Right kidney (tissue), 9 donors: ENCODE measurements at places on chromosomes 12 and 14.

DNA sequence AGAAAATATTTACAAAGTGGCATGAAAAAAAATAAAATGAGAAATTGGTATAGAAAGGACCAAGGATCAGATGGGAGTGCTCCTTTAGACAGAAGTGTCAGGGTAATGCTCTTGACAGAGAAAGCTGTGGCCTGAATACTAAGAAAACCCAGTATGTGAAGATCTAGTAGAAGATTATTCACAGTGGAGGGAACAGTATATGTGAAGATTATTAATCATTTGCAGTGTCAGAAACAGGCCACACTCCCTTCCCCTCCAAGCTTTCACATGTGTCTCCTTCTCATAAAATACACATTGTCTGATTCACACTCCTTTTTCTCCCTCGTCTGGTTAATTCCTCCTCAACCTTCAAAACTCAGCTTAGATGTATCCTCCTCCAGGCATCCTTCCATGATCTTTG, 41.3 kb downstream of the CAPS2 start:
- DNase-seq, result no peak

- no peak for DNase-seq
Measured at GRCh38 chr12:91215940-91216454, 33.4 kb upstream of the DCN start.

DNA sequence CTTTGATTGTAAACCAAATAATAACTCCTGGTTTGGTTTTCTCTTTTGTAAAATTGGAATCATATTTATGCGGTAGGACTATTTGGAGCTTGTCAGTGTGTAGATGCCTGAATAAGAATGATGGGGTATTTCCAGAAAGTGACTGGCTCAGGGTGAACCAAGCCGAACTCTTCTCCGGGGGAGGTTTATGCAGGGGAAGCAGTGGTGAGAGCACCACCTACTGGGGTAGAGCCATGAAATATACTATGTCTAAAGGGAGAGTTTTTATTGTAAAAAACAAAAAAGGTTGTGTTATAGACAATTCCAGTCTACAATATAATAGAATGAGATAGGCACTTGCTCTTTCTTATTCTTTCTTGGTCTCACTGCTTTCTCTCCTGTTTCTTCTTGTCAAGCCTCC, 222.9 kb upstream of the SLC16A7 start:
- no peak for DNase-seq

- no peak for DNase-seq
Measured at GRCh38 chr14:81246461-81247270, 25.9 kb upstream of the GTF2A1 start.

DNA sequence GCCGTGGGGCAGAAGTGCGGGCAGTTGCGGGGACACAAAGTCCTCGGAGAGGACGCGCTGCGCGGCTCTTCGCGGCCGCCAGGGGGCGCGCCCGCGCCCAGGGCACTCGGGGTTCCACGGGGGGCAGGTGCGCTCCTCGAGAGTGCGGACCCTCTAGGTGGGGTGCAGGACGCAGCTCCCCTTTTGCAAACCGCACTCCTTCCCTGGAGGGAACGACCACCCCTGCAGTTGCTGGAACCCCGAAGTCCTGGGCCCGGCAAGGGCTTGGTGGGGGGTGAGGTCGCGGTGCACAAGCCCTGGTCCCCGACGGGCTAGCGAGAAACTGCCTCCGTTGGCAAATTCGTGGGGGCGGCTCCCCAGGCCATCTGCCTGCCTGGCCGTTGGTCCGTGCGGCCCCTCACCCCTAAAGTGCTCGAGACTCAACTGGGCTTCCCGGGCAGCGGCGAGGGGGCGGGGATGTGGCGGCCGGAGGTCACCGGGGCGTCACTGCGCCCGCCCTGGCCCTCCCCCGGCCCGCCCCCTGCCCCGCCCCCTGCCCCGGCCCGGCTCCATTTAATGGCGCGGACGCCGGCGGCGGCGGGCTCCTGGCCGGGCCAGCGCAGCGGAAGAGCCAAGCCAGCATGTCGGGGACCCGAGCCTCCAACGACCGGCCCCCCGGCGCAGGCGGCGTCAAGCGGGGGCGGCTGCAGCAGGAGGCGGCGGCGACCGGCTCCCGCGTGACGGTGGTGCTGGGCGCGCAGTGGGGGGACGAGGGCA, at the start of gene ADSS1:
TSS of gene ADSS1 (plus strand) at position 579 of the 756 bp plus-strand sequence. CDS start at position 621, 42 bp downstream.
- peak; percentile 83 for DNase-seq

DNA sequence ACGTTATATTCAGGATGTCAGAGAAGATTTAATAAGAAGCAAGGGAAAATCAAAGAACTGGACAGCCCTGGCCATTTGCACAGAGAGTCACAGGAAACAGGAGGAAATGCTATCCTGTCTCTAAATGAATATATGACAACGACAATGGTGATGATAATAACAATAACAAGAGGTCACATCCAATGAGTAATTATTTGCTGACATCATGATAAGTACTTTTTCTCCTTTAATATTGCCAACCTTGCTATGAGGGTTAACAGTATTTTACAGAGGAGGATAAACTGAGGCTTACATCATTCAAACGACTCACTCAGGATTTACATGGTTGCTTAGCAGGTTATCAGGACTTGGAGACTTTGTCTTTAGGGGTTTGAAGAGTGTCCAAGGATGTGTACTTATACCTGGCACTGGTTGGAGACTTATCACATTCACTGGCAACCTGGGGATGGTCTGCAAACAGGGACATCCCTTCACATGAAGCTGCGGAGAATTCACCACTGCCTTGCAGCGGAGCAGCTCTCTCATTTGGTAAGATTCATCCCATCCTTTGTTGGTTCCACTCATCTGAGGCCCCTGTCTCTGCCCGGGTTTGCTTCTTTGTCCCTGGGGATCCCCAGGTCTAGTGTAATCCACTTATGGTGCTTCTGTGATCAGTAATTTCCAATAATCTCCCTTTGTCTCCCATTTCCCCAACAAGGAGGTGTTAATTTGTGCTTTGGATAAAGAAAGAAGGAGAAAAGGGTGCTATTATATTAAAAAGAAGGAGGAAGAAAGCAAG, 637.8 kb downstream of the BCL11B start:
- DNase-seq, result no peak

GRCh38 chr14:52327374-52328226, 13.5 kb downstream of the PTGER2 start:
- no peak for DNase-seq

DNA sequence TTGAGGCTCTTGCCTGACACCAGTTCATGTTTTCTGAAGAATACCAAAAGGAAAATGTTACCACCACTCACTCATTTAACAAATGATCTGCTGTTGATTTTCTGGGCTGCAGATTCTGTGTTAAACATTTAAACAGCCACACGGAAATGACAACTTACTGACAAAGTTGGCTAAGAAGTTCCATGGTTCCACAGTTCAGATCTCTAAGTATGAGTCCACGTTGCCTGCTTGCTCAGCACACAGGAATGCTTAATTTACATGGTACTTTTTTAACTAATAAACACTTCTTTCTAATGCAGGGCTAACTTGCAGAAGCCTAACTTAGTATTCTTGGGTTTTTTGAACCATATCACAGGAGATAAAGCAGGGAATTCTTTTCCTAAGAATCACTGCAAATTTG, 34.7 kb downstream of the PTGER2 start:
- DNase-seq, result no peak

GRCh38 chr12:111448846-111449790, 43.4 kb downstream of the SH2B3 start:
- DNase-seq, result no peak

DNA sequence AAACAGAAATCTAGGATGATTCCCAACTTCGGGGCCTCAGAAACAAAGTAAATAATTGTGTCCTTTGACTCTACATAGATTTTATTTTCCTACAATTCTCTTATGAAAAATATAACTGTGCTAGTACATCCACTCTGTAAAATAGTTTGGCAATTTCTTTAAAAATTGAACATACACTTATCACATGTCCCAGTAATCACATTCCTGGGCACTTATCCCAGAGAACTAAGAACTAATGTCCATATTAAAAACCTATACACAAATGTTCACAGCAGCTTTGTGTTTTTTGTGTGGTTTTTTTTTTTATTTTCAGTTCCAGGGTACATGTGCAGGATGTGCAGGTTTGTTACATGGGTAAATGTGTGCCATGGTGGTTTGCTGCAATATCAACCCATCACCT, 99.0 kb downstream of the KCNH5 start:
- DNase-seq, result no peak

GRCh38 chr14:99230208-99231151, 41.5 kb downstream of the BCL11B start:
- peak; percentile 29 for DNase-seq

DNA sequence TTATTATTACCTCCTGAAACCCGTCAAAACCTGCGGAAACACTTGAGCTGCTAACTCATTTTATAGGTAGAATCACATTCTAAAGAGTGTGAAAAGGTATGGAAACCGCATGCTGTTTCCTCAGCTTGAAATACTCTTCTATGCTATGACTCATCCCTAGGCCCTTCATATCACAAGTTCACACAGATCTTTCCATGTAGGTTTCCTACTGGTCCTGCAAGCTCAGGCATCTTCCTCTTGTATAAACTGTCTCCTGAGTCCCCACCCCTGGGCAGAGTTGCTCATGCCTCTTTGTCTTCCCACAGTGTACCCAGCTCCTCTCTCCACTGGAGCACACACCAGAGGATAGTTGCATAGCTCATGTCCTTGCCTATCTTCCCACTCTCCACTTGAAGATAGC, 84.7 kb downstream of the CMAS start:
- DNase-seq, result no peak

- DNase-seq, result no peak
Measured at GRCh38 chr12:47891356-47891755, 13.4 kb downstream of the VDR start.

DNA sequence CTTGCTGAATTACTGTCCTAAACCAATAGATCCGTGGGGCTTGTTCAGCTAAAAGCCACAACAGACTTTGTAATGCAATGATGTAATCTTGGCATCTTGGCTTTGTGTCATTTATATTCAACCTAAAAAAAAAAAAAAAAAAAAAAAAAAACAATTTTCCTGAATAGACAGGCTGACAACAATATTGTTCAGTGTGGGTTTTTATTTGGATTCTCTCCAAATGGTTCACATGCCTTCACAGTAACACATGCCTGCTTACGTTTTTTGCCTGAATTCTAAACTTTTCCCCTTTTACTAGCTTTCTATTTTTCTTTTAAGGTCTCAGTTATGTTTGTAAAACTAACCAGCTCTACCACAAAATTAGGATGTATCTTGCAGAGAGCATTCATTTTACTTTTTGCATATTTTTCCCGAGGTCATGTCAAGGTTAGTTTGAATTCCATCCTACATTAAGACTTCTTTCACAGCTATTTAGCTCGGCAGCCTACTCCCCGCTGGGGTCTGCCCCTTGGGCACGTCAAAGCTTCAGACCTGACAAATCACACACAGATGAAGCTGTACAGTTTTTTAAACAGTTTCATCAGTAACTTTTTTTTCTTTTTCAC, 213.7 kb upstream of the NPAS3 start:
- peak; percentile 7 for DNase-seq

DNA sequence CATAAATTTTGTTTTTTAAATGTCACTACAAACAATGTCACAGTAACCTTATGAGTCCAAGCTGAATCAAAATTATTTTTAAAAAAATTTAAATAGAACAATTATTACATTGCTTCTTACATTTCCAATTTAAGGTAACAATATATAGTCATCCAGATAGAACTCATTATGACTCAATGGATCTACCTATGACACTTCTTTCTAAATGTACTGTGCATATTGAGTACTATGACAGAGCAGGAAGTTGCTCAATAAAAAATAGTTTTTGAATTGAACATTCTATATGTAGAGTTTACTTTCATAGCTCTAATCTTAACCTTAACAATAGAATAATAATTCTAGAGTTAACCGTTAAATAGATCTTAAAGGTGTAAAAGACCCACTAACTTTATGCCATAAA, 44.4 kb upstream of the ALG10 start:
- DNase-seq, result no peak

DNA sequence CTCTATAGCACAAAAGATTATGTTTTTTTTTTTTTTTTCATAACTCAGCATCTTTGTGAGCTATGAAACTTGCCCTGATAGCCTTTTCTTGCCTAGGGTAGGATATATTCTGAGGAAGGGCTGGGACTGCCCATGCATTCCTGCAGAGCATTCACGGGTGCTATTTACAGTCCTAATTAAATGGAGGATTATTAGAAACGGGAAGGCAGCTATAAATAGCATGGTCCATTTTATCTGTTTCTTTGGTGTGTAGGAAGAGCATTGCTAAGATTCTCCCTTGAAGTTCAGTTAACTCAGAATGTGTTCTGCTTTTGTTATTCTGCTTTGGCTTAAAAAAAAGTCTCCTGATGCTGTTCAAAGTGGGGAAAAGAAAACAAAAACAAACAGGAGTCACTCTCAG, 630.9 kb downstream of the DIO2 start:
- DNase-seq, result no peak

DNA sequence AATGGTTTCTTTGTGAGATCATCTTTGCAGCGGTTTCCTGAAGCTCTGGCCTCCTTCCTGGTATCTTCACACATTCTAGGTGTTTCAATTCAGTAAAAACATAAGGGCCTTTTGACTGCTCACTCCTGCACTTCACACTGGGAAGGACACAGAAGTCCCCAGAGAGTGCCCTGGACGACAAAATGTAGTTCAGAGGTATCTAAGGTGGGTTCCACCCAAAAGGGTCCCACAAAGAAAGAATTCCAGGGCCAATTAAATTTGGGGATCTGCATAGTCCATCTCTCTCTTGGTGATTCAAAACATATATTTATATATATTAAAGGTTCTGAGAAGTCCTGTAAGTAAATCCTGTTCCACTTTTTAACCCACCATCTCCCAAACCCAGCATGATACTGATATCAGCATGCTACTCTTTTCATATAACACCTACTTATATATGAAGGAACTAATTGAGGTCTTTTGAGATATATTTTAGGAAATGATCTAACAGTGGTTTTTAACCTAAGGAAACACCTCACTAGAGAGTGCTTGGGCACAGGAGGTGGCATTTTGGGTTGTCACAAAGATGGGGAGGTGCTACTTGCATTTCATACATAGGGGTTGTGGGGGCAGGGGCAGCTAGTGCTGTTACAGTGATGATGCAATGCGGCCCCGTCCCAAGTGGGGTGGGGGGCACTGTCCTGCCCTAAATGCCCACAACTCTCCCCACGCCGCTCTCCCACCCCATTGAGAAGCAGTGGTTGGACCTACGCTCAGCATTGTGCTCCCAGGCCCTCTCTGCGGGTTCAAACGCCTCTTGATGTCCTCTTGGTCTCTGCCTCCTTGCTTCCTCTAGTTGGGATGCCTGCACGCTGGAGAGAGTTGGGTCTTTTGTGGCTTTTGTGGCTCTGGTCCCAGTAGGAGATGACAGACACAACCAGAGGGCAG, 109.4 kb downstream of the ARF6 start:
- no peak for DNase-seq

- DNase-seq, result no peak
Measured at GRCh38 chr12:107079172-107080011, 14.0 kb downstream of the CRY1 start.

DNA sequence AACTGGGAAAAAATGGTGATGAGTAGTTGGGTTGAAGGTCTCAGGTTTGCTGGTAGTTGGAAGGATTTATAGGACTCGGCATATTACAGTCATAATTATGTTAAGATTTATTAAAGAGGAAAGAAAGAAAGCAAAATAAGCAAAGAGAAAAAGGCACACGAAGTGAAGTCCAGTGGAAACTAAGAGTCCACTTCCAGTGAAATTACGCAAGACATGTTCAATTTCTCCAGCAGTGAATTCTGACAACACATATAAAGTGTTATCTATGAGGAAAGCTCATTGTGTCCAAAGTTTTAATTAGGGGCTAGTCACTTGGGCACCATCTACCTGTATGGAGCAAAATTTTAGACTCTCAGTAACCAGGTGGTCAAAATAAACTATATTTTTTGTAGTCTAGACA, 143.3 kb downstream of the CEP128 start:
- no peak for DNase-seq

- no peak for DNase-seq
Measured at GRCh38 chr14:72498646-72499045, 395.3 kb downstream of the DPF3 start.
